ENCODE measurements at places on chromosomes 12 and 14.

DNA sequence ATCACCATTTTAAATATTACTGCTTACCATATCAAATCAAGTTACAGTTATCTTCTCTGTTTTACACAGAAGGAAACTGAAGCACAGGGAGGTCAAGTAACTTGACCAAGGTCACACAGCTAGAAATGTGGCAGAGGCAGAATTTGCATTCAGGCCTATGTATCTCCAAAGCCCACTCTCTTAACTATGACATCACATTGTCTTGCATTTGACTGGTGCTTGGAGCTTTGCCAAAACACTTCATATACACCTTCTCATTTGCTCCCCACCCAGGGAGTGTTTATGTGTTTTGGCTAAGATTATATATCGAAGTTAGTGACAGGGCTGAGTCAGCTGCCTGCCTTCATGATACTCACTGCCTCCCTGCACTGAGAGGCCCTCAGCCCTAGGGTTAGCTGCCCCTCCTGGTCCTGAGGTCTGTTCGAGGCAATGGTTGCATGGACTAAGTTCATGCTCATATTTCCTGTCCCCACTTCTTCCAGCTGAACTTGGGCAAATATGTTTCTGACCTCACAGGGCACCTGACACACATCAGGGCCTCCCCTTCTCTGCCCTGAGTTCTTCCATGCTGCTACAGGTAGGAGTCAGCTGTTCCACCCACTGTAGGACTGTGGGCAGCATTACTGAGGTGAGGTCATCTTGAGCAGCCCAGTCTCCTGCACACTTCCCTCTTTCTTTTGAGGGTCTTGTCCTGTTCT, 1.8 kb downstream of the GALNT6 start:
- peak; percentile 54 for DNase-seq

DNA sequence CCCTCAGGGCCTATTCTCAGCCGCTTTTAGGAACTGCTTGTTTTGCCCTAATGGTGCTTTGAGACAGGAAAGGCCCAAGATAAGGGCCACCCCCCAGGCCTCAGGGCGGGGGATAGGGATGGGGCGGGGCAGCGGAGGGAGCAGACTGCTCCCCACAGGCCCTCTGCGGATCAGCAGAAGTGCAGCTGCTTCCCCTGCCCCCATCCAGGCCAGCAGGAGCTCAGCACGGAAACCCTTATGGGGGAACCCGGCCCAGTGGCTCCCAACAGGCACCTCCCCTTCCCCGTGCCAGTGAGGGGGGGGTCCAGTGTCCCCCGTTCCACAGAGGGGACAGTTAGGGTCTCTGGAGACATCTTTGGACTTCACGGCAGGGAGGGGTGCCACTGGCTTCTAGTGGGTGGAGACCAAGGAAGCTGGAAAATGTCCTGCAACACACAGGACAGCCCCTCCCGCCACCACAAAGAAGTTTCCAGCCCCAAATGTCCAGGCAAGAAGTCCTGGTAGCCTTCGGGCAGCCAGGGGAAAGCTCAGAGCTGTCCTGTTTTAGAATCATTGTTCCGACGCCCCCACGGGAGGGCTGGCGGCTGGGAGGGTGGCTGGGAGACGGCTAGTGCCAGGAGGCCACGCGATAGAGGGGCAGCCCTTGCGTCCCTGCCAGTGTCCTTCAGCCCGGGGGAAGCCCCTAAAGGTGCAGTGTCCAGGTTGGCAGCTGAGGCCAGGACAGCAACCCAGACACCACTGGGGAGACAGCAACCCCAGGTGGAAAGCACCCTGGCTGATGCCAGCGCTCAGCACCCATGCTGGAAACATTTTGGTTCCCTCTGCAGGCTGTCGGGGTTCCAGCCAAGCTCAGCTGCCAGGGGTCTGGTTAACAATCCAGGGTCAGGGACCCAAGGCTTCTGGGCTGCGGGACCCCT, 10.4 kb upstream of the GPR132 start:
- no peak for DNase-seq

DNA sequence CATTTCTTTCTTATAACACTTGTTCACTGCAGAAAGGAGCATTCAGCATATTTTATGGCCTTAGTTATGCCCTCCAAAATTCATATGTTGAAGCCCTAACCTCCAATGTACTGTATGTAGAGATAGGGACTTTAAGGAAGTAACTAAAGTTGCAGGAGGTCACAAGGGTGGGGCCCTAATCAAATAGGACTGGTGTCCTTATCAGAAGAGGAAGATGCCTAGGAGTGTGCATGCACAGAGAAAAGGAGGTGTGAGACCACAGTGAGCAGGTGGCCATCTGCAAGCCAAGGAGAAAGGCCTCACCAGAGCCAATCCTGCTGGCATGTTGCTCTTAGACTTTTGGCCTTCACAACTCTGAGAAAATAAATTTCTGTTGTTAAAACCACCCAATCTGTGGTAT, 12.9 kb upstream of the E2F7 start:
- DNase-seq, result no peak

GRCh38 chr14:44962334-44963043, 499 bp downstream of the TOGARAM1 start:
- DNase-seq, result no peak

GRCh38 chr14:104161602-104162367, 23.4 kb downstream of the KIF26A start:
- no peak for DNase-seq

DNA sequence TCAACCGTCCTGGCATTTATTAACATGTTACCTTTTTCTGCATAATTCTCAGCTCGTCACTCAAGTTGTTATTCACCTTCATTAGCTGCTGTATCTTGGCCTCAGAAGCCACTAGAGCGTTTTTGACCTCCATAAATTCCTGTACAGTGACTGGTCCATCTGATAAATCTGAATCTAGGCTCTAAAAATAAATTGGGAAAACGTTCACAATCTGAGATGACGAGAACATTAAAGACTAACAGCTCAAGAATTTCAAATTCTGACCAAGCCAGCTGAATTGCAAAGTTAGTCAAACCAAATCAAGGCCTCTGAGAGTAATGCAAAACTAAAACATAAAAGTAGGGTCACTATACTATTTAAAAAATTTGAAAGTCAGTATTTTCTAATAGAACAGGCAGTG, 45.0 kb downstream of the GIT2 start:
- no peak for DNase-seq

GRCh38 chr12:53749986-53750811, 1.6 kb downstream of the CISTR start:
- no peak for DNase-seq

DNA sequence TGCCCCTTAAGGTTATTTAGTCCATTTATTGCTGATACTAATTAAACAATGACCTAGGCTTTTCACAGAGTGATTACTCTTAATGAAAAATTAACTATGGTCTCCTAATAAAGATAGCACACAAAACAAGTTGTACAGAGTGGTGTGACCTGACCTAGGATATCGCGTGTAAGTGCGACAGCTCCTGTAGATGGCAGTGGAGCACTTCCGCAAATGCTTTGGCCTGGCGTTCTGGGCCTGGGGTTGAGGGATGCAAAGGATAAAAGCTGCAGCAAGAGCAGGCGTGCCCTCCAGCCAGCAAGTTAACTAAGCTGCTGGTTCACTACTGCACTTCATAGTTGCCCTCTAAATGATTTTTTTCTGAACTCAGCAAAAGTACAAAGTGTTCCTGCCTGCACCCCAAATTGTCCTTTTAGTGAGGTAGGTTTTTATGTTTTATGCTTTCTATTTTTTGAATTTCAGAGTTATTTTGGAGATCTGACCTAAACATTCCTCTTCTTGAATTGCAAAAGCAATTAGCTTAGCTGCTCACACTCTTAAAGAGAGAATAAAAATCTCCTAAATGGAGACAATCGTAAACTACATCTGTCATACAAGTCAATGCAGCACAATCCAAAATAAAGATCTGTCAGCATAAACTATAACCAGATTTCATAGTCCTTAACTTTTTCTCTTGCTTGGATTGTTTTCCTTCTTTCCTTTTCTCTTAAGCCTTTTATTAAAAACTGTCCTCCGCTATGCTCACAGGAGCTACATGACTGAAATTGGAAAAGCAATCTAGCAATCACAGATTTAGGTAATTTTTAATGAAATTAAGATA, 379.6 kb downstream of the LRIG3 start:
- peak; percentile 91 for DNase-seq

DNA sequence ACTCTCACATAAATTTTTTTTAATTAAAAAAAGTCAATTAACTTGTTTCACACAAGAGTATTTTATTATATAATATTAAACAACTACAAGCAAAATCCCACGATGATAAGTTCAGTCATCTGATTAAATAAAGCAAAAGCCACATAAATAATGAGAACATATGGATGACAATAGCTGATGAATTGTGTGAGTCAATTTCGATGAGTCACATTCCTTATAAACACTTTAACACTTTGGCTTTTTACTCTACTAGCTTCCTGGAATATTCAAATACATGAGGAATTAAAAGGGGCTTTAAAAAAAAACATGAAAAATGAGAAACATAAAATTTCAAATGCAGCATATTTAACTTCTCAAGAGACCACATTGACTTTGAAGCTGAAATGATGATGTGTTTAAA, 95.3 kb downstream of the BCAT1 start:
- no peak for DNase-seq

GRCh38 chr12:3313675-3314663, 177.0 kb upstream of the PRMT8 start:
- DNase-seq, result no peak

DNA sequence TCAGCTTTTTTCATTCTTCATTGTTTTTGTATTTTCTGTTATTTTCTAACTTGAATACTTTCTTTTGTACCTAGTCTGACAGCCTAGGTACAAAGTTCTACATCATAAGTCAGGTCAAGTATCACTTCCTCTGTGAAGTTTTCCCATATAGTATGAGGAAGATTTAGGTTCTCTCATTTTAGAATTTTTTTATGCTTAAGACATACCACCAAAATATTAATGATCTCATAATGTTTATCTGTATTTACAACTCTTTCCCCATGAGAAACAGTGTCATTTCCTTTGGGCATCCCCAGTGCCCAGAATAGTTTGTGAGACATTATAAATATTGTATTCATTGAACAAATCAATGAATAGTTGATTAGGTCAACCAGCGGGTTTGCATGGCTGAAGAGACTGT, 3.1 kb upstream of the ATF7IP start:
- DNase-seq, result no peak

- DNase-seq, result no peak
Measured at GRCh38 chr12:44247588-44247987, 411.7 kb downstream of the TMEM117 start.

GRCh38 chr12:10025236-10025635, 5.2 kb upstream of the CLEC9A start:
- DNase-seq, result no peak

- DNase-seq, result no peak
Measured at GRCh38 chr14:104697892-104698583, 8.6 kb downstream of the INF2 start.

GRCh38 chr14:51337520-51337919, 97.5 kb downstream of the TMX1 start:
- DNase-seq, result no peak

GRCh38 chr14:24092110-24092504, 2.0 kb upstream of the PCK2 start:
- DNase-seq, result no peak

- DNase-seq, result peak; percentile 44
Measured at GRCh38 chr14:37172024-37172869, at the start of gene SLC25A21. SLC25A21 (minus strand) TSS chr14:37172606.

- no peak for DNase-seq
Measured at GRCh38 chr12:31796270-31796951, 67.6 kb upstream of the AMN1 start.

DNA sequence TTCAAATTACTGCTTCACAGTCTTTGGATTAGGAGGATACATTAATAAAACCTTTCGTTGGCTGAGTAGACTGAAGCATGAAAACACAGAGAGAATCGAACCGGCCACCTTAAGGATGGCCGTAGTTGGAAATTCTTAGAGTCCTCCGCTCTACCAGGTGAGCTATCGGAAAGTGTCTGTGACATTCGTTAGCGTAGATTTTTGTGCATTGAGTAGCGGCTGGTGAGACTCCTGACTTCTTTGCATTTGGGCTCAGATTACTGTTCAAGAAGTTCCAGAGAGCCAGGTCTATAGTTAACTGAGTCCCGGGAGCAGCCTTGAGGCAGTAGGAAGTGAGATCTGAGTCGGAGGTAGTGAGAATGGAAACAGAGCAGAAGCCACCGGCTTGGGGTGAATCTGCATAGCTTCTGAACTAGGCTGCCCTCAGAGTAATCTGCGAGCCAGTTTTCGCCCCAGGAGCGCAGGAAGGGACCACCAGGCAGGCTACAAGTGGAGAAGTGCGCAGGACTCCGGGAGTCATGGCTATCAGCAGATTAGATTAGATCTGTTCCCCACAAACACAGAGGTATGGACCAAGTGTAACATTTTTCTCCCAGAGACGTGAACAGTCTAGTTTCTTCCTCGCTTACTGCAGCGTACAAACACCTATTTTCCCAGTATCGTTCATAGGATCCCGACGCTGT, 11.0 kb downstream of the OR6S1 start:
- peak; percentile 67 for DNase-seq

- no peak for DNase-seq
Measured at GRCh38 chr14:58249611-58250010, 5.0 kb downstream of the PSMA3 start.

- no peak for DNase-seq
Measured at GRCh38 chr14:100303179-100303578, 3.1 kb downstream of the SLC25A29 start.

DNA sequence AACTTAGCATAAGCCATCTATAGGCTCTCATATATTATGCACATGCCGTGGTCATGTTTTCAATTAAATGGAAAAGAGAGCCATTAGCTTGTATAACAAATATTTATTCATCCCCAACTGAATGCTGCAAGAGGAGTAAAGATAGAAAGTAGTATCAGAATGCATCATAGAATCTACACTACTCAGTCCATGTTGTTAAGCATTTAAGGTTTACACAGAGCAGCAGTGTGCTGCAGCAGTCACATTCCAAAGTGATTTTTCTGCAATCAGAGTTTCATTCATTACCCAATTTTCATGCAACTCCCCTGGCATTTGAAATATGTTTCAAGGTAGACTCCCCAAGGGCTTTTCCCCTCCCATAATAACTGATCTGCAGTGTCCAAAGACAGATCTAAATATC, 82.2 kb upstream of the LMO3 start:
- no peak for DNase-seq

DNA sequence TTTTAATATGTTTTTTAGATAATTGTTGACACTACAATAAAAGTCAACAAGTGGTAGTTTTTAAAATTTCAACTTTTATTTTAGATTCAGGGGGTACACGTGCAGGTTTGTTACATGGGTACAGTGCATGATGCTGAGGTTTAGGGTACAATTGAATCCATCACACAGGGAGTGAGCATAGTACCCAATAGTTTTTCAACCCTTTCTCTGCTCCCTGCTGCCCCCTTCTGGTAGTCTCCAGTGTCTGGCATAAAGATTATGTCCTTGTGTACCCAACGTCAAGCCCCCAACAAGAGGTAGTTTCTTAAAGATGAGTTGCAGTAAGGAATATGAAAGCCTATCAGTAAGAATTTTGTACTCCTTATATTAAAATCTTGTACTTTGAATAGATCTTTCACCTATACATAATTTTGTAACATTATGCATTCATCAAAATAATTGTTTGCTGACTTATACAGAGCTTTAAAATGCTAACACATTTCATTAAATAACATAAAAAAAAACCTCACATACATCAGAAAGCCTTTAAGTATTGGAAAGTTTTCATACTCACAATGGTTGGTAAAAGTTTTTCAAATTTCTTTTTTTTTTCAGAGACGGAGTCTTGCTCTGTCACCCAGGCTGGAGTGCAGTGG, 5.4 kb upstream of the RALGAPA1 start:
- peak; percentile 26 for DNase-seq

GRCh38 chr14:103453791-103454190, 68.6 kb downstream of the MARK3 start:
- no peak for DNase-seq

GRCh38 chr12:48977290-48978281, 536 bp upstream of the WNT1 start:
- no peak for DNase-seq

Data from HFF-Myc (cell line).